GM23338 (cell line): ENCODE measurements at places on chromosomes 4 and X. TPM values are rescaled to one million over a fixed set of nuclear protein-coding genes. Genes with fewer than 3 reads are reported as not detected.
A peak's percentile ranks its signal among the peaks of the same experiment; 100 is the strongest.

ZCCHC13 gene
- not detected in 2 replicates for total RNA-seq

SULT1E1 gene
- total RNA-seq, result 0.12 TPM in 1 of 2 replicates, not detected in the other

GRCh38 chr4:80446248-80446647 lies 110.7 kb downstream of the CFAP299 start:
- no peak for DNase-seq

- DNase-seq, result peak; percentile 95
These were observed 25.0 kb downstream of the AFF1 start for GRCh38 chr4:86959588-86960500.

- no peak for DNase-seq
These were observed 47.0 kb upstream of the RAPGEF2 start for GRCh38 chr4:159055833-159056232.

DNA sequence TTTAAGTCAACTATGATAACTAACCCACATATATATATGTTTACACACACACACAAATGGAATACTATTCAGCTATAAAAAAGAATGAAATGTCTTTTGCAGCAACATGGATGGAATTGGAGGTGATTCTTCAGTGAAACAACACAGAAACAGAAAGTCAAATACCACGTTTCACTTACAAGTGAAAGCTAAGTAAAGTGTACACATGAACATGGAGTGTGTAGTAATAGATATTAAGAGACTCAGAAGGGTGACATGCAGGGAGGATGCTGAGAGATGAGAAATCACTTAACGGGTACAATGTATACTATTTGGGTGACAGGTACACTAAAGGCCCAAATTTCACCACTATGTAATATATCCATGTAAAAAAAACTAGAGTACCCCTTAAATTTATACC lies 146.5 kb downstream of the FBXW7 start:
- DNase-seq, result no peak

DNA sequence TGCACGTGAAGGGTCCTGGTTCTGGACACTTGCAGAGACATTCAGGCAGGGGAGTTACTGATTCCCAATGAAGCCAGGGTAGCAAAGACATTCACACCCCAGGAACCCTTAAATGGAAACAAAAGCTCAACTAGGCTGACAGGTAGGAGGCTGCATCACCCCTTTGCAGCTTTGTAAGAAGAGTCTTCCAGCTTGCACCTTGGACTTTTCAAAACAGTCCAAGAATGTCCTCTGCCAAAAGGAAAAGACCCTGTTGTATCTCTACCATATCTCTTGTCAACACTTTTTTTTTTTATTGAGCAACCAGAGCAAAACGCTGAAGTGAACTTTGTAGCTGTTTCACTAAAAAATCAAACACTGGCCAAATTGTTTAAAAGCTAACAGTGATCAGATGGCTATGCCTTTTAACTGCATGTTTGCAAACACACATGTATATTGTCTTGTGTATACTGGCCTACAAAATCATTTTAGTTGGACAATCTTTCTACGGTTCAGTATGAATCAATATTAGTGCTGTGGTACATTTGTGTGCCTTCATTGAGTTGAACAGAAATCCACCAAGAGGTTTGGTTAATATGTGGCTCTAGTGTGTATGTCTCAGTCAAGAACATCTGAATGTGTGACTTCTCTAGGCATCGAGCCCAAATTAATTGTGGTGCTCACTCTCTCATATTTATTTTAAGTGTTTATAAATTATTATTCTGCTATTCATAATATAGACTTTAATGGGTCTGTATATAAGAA lies 18.5 kb upstream of the WWC2 start:
- no peak for DNase-seq

DNA sequence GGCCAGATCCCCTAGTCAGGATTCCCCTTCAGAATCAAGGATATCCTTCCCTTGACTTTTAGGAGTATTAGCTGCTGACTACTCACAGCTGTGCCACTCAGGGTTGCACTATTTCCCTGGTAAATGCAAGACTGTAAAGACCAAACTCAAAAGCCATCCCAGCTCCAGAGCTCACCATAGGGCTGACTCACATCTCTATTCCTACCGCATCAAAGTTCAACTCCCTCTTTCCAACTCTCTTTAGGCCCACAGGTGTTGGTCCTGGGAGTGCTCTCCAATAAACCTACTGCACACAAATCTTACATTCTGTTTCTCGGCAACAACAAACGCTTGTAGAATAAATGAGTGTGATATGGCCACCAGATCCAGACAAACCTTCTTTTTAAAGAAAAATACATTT lies 109.6 kb downstream of the PPP3CA start:
- no peak for DNase-seq

GRCh38 chr4:113978561-113979147 lies 793 bp downstream of the ARSJ start:
- peak; percentile 45 for DNase-seq

- DNase-seq, result no peak
These were observed 20.1 kb downstream of the CLTRN start for GRCh38 chrX:15644560-15644872.

DNA sequence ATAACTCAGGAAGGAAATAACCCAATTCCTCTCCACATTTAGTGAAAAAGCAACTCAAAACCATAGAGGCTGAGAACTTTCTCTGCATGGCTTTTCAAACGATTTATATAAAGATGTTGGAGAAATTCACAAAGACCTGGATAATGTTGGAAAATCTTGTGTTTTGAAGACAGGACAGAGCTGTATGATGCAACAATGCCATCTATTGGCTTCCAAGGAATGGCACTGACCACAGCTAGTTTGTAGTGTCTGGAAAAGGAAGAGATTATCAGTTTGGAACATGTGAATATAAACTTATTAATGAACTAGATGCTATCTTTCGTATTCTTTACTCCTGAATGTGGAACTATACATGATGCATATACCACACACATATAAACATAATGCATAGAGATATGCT lies 503.6 kb downstream of the IL1RAPL1 start:
- peak; percentile 12 for DNase-seq

- peak; percentile 95 for DNase-seq
These were observed 4.5 kb upstream of the NKX1-1 start for GRCh38 chr4:1410491-1411325.

DNA sequence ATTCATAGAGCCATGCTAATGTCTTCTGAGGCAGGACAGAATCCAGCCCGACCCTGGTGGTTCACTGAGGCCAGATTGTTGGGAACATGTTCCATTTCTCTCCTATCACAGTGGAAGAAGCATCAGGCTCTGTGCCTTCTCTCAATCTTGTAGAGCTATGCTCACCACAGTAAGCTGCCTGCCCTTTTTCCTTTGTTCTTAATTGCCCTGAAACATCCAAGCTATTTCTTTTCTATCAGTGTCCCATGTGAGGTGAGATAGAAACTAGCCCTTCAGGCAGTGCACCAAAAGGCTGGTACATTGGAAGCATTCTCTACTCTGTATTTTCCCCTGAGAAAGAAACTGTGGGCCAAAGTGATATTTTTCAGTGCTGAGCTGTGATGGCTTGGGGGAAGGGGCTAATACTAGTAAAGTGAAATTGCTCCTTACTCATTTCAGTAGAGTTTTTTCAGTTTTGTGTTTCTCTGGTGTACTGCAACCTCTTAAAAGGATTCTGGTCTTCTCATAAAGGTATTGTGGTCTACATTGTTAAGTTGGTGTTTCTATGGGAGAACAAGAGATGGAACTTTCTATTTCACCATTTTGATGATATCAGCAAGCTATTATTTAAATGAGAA lies 611.2 kb downstream of the RPA4 start:
- peak; percentile 14 for DNase-seq

GRCh38 chr4:87011340-87012034 lies 76.7 kb downstream of the AFF1 start:
- peak; percentile 75 for DNase-seq
